ENCODE measurements at places on chromosomes 4 and X.

GRCh38 chr4:3307891-3308575 lies 15.2 kb downstream of the RGS12 start:
- DNase-seq = no peak

GRCh38 chr4:52950226-52950625 lies 88.1 kb downstream of the RASL11B start:
- DNase-seq = no peak

DNA sequence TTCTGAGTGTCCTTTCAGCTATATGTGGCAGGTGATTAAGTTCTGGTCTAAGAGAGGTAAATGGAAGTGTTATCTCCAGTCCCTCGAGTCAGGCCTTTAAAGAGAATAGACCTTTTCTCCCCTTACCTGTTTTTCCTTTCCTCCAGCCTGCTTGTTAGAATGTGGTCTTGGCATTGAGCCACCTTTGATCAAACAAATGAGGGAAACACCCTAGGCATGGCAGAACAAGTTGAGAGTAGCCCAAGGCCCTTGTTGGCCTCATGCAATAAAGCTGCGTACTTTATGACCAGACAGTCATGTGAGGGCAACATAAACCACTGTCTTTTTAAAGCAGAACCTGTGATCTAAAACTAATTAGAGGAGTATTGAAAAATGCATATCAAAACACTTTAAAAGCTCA lies 13.2 kb upstream of the IL13RA2 start:
- DNase-seq = no peak

DNA sequence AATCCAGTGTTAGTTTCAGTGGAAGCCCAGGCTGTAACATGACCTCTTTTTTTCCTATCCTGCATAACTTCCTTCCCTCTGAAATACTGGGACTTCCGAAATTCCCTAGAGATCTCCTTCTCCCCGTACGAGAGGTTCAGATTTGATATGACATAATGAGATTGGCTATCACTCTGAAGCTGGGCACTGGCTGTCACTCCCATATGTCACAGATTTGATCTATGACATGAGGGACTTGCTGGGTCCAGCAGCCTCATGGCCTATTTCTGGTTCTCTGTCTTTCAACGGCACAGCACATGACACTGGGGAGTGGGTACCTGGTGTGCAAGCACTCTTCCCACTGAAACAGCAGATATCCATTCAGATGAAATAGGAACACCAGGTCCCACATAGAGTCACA lies 36.7 kb downstream of the PF4 start:
- DNase-seq = no peak

DNA sequence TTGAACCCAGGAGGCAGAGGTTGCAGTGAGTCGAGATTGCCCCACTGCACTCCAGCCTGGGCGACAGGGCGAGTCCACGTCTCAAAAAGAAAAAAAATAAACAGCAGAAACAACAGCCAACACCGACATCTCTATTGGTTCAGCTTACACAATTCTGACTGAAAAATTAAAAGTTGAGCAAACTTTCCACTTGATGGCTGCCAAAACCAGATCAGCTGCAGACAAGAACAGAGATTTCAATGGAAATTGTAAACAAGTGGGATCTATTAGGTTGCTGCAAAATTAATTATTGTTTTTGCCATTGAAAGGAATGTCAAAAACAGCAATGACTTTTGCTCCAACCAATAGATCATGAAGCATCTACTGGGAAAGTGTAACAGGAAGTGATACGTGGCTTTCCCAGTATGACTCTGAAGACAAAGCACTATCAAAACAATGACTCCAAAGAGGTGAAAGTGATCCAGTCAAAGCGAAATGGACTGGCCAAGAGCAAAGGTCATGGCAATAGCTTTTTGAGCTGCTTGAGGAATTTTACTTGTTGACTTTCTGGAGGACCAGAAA lies 26.3 kb downstream of the UPF3B start:
- DNase-seq = no peak

DNA sequence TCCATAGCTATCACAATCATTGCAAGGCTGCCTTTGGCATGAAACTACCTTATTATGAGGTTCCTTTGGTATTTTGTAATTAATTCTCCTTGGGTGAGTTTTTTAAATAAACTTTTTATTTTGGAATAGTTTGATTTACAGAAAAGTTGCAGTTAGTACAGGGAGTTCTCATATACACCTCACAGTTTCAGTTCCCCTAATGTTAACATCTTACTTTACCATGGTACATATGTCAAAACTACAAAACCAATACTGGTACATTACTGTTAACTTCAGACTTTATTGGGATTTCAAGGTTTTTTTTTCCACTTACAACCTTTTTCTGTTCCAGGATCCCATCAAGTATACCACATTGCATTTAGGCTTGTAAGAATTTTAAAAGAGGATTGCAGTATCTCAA lies 52.0 kb upstream of the RGN start:
- DNase-seq = no peak

DNA sequence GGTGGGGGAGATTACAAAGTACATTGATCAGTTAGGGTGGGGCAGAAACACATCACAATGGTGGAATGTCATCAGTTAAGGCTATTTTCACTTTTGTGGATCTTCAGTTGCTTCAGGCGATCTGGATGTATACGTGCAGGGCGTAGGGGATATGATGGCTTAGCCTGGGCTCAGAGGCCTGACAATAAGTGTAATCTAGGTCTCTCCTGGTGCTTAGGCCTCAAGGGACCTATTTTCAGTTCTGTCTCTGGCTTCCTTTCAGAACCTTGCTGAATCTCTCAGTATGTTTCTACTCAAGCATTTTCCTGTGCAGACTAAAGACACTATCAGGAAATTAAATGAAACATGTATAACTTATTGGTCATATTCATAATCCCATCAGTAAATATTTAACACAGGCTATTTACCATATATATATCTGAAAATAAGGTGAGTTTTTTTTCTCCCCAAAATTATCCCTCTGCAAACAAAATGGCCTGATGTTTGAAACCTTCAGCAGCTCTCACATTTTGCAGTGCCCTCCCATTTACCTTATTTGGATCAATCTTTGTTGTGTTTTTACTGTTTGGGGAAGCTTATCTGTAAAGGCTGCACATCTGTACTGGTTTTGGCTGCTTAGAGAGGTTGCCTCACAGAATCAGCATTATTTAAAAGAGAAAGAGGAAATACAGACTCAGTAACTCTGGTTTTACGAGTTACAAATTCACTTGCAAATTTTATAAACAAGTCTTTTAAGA lies 2.3 kb upstream of the ZCCHC4 start:
- DNase-seq = no peak

DNA sequence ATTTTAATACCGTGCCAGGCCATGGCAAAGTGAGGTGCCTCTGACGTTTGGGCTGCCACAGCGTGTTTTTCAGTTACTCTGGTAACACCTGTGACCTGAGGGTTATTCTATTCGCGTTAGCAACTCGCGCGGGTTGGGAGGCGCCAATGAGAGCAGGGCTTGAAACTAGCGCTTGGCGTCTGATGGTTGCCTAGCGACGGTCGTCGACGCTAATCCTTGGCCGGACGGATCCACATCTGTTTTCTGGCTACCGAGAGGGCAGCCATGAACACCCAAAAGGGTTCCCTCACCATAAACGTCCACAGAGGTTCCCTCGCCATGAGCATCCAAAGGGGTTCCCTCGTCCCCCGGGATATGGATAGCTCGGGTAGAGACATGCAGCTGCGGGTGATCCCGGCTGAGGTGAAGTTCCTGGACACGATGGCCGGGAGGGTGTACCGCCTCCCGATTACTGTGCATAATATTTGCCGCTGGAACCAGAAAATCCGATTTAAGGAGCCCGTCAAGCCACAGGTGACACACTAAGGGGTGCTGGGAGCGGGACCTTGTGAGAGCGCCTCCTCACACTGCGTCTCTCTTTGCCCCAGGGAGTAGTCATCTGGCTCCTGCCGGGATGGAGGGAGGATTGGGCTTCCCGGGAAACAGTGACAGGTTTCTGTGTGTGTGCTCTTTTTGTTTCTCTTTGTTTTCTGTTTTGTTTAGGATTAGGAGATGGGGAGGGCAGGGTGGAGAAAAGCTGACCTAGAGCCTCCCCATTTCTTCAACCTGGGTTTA lies at the start of gene CFAP47:
CFAP47 (plus strand) TSS at position 199 of the 774 bp plus-strand sequence; CDS start at position 265, 66 bp downstream.
- DNase-seq = no peak

DNA sequence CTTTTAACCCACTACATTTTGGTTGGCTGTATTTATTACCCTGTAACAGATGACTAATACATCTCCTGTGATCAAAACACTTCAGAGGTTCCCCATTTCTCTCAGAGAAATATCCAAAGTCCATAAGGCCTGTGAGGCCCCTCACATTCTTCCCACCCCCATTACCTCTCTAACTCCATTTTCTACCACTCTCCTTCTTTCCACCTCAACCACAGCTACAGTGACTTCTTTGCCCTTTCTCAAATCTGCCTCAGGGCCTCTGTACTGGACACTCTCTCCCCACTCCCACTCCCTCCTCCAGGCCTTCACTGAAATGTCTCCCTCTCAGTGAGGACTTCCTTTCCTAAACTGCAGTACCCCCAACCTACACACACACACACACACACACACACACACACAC lies 8.4 kb upstream of the TMEM144 start:
- DNase-seq = no peak

DNA sequence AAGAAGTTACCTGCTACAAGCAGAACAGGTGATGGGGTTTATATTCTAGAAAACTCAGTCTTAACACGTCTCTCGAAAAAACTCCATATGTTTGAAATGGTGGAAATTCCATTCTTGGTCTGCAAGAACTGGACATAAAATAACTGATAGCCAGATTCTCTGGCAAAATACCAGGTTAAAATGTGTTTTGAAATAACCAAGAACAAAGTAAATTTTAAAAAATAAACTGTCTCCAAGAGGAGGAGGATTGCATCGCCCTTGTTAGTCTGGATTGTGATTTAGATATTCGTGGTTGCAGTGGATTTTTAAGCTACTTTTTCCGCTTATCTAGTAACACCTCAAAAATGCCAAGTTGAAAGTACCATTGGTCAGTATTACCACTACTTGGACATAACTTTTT lies 40.8 kb downstream of the CENPU start:
- DNase-seq = no peak

DNA sequence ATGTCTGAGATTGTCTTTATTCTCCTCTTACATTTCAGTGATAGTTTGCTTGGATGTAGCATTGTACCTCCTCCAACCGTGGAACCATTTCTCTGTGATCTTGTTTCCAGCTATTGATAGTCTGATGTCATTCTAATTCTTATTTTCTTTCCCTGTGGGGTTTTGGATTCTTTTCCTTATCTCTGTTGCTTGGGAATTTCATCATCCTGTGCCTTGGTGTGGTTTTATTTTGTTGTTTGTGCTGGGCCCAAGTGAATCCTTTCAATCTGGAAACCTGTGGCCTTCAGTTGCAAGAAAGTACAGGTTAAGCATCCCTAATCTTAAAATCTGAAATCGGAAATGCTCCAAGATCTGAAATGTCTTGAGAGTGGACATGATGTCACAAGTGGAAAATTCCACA lies 22.0 kb downstream of the MSX1 start:
- DNase-seq = no peak
